ENCODE measurements at places on chromosomes 5 and 9. TPM values are rescaled to one million over a fixed set of nuclear protein-coding genes. Genes with fewer than 3 reads are reported as not detected.

Gene POMT1
- 17.4 TPM for polyA plus RNA-seq

DNA sequence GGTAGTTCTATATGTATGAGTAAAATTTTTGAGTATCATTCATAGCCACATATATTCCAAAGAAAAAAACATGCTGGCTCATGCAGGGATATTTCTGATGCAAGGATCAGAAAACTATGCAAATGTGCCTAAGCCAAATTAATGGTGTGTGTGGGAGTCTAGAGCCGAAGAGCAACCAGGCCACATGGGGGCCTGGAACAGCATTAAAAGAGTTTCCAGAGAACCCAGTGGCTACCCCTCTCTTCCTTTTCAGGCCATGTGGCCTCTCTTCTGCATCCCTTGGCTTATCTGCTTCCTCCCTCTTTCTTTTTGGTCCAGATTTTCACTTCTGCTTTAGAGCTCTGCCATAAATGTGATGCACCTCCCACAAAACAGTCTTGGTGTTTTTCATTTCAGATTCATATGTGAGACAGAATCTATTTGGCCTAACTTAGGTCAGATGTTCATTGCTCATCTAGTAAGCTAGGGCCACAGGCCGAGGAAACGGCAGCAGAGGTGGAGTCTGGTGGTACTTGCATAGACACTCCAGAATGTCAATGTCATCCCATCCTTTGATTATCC lies 300.0 kb downstream of the SH3GL2 start:
- no peak for DNase-seq

DNA sequence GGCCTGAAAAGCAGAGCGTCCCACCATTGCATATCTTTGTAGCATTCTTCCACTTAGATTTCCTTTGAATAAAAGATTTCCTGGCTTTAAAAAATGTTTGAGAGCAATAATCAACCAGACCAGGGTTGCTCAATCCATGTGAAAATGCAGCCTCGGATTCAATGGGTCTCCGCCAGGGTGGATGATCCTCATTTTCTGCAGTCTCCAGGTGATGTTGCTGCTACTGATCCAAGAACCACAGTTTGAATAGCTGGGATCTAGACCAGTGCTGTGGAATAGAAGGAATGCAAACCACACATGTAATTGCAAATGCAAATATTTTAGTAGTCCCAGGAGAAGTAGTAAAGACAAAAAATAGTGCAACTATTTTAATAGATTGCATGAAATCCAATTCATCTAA lies 317.6 kb downstream of the IRX1 start:
- no peak for DNase-seq

DNA sequence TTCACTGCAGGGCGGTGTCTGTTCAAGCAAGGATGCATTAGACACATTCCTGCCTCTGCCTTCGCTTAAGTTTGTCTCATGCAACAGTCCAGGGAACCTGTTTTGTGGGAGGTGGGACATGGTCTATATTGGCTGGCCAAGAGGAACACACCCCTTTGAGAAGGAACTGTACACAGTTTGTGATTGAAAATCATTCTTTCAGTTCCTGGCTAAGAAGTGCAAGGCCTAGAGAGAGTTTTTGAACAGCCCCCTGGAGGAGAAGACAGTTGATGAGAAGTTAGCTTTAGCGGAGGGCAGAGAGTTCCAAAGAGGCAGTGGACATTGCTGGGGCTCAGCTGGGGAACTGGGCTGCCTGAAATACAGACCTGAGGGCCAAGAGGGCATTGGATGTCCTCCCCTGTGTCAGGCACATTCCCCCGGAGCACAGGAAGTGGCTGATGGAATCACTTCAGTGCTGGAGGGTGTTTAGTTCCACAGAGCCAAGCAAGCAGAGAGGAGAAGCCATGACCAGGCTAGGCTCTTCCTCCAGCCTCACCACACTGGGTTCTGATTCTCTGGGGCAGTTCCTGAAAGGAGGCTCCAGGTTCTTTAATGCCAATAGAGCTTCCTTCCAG lies 66.6 kb downstream of the RGS3 start:
- DNase-seq: no peak

- no peak for DNase-seq
Observed at GRCh38 chr9:101635473-101635872, 40.7 kb upstream of the PPP3R2 start.

DNA sequence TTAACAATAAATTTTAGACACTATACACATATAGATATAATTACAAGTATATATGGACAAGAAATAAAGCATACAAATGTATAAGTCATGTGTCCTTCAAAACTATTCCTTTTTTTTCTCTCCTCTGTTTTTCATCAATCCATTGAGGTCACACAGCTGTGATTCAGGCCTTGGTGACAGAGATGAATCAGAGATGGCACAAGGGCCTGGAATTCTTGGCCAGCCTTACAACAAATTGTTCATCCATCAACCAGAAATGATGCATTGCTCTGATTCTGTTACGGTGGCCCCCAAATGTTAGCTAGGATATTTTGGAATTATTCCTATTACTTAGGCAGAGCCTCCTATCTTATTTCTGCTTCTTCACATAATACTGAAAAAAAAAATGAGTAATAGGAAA lies 108.7 kb upstream of the MPDZ start:
- no peak for DNase-seq

- DNase-seq: no peak
Observed at GRCh38 chr5:167821669-167822068, 469.8 kb upstream of the WWC1 start.

DNA sequence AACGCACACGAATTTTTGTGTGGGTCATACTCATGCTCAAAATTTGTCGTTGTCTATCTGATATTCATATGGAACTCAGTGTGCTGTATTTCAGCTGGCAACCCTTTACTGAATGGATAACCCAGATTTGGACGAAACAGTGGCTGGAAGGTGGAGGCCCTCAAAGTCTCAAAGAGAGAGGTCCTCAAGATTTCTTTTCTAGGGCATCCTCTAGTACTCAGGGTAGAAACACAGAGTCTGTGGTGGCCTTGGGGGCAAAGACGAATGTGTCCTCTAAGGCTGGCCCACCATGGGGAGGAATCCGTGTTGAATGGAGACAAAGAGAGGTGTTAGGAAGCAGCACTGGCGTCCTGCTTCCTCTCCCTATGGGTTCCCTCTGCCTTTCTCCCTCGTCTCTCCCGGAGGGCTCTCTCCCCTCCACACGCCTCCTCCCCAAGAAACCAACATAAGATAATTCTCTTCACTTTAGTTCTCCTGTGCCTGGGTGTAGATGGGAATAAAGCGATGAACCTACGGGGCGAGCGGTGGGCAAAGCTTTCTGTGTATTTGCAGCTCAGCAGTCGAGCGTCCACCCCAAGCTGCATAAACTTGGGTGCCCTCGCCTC lies 333.7 kb downstream of the CWC27 start:
- no peak for DNase-seq

GRCh38 chr9:31355159-31355882 lies 1029.1 kb upstream of the ACO1 start:
- DNase-seq: no peak

GRCh38 chr9:126474786-126475485 lies 138.8 kb upstream of the LMX1B start:
- DNase-seq: no peak

All from CD4-positive, alpha-beta memory T cell (primary cell).